ENCODE measurements at places on chromosomes 13 and 19.

DNA sequence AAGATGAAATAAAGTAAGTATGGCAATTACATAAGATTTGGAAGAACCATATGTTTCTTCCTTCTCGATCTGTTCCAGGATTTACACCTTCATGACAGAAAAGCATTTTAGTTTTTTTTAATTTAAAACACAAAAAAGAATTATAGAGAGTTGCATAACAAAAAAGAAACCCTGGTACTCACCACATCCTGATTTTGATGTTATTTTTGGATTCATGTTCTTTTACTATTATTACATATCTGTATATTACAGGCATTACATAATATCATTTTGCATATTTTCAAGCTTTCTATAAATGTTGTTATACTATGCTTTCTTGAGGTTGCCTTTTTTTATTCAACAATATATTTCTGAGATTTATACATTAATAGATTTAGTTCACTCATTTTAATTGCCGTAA is 6.7 kb upstream of the KATNAL1 start:
- H3K4me1 ChIP-seq, result peaks cover 55% of the 10 kb centered on the region
- no peak overlapping the region for H3K4me3 ChIP-seq
- no peak overlapping the region for H3K27ac ChIP-seq
- no peaks in the 10 kb centered on the region for H3K27me3 ChIP-seq

DNA sequence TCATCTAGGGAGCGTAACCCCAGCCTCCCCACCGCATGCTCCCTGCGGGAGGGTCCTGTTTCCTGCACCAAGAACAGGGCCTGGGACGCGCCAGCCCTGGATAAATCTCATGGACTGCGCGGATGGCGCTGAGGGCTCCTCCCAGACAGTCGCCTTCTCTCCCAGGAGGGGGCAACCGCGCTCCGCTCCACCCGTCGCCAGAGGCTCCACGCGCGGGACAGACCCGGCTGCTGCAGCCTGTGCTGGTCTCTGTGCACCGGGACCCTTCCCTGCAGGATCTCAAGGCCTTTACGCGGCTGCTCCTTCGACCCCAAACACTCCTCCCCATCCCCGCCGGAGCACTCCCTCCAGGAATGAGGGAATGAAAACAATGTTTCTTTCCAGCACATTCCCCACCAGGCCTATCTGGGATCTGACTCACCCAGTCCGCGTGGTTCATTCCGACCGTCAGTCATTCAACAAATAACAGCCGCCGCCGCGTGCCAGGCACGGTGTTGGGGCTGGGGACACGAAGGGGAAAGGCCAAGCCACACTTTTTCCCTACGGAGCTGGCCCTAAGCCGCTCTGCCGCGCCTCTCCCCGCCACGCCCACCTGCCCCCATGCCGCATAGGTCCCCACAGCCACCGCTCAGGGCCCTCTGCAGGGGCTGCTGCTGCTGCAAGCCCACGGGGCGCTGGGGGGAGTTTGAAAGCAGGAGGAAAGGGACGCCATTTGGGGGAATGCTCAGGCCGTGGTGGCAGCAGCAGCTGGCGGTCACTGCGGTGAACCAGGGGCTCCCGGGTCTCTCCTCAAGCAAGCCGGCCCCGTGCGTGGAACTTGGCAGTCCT is 6.0 kb downstream of the PNMA8B start:
- no peaks in the 10 kb centered on the region for H3K27me3 ChIP-seq
- peaks cover 61% of the 10 kb centered on the region for H3K4me1 ChIP-seq
- peak overlapping the region; percentile 1 for H3K4me3 ChIP-seq

- no peaks in the 10 kb centered on the region for H3K27me3 ChIP-seq
- no peak for DNase-seq
- H3K4me3 ChIP-seq, result no peak overlapping the region
- H3K36me3 ChIP-seq, result no peaks in the 10 kb centered on the region
Observed at GRCh38 chr13:32354040-32354439, 38.7 kb downstream of the BRCA2 start.

- no peaks in the 10 kb centered on the region for H3K36me3 ChIP-seq
- H3K4me3 ChIP-seq, result no peak overlapping the region
- H3K27ac ChIP-seq, result no peak overlapping the region
- H3K27me3 ChIP-seq, result peaks cover 45% of the 10 kb centered on the region
- H3K4me1 ChIP-seq, result no peaks in the 10 kb centered on the region
Observed at GRCh38 chr13:101146101-101146898, 270.0 kb downstream of the NALCN start.

DNA sequence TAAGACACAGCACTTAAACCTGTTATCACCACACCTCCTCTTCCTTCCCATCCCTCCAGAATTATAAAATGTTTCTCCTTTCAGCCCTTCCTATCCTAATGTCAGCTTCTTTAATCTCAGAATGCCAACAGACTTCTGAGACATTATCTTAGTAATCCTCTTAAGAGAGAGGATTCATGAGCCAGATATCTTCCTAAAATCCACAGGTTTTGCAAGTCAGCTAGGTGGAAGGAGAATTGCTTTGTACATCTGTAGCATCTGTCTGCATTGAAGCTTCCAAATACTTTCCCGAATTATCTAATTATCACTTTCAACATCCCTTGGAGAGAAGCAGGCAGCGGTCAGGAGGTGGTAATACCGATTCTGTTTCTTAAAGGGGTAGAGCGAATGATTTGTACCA is 179.1 kb downstream of the DCT start:
- DNase-seq, result no peak
- H3K27me3 ChIP-seq, result no peaks in the 10 kb centered on the region
- no peak overlapping the region for H3K27ac ChIP-seq
- no peaks in the 10 kb centered on the region for H3K36me3 ChIP-seq
- peaks cover 6% of the 10 kb centered on the region for H3K4me1 ChIP-seq
- no peak overlapping the region for H3K4me3 ChIP-seq

GRCh38 chr13:28718196-28718542 is 601 bp downstream of the SLC46A3 start:
- no peaks in the 10 kb centered on the region for H3K36me3 ChIP-seq
- peak overlapping the region; percentile 93 for H3K27ac ChIP-seq
- H3K4me1 ChIP-seq, result peaks cover 29% of the 10 kb centered on the region
- H3K4me3 ChIP-seq, result peak overlapping the region; percentile 64
- DNase-seq, result no peak

All from esophagus muscularis mucosa (tissue), 4 donors.